ENCODE measurements at places on chromosomes 2 and 18. TPM values are rescaled to one million over a fixed set of nuclear protein-coding genes. Genes with fewer than 3 reads are reported as not detected.

Gene ADD2
- total RNA-seq = 1.2 TPM

Gene IL1F10
- total RNA-seq = not detected

Gene ALKAL2
- not detected for total RNA-seq

Gene GPBAR1
- total RNA-seq = 0.72 TPM

Gene C2orf80
- total RNA-seq = not detected

Gene KIAA2012
- not detected for total RNA-seq

Gene ASAP2
- total RNA-seq = 0.15 TPM

Gene KLHL30
- not detected for total RNA-seq

Gene FAM228B
- 6.0 TPM for total RNA-seq

- H3K27me3 ChIP-seq = no peaks in the 10 kb centered on the region
- no peak for DNase-seq
- no peak overlapping the region for H3K27ac ChIP-seq
- no peaks in the 10 kb centered on the region for H3K36me3 ChIP-seq
- H3K4me1 ChIP-seq = no peaks in the 10 kb centered on the region
Measured at GRCh38 chr2:1900732-1901131, 156.4 kb upstream of the PXDN start.

GRCh38 chr2:85536479-85536878 lies 2.5 kb upstream of the MAT2A start:
- no peak overlapping the region for H3K27ac ChIP-seq
- H3K4me1 ChIP-seq = peaks cover 25% of the 10 kb centered on the region
- no peaks in the 10 kb centered on the region for H3K27me3 ChIP-seq
- DNase-seq = no peak

GRCh38 chr2:161321944-161322648 lies 13.9 kb downstream of the PSMD14 start:
- no peaks in the 10 kb centered on the region for H3K27me3 ChIP-seq
- H3K27ac ChIP-seq = no peak overlapping the region
- H3K36me3 ChIP-seq = no peaks in the 10 kb centered on the region
- no peaks in the 10 kb centered on the region for H3K4me1 ChIP-seq

- no peak overlapping the region for H3K27ac ChIP-seq
- no peaks in the 10 kb centered on the region for H3K36me3 ChIP-seq
- no peaks in the 10 kb centered on the region for H3K4me1 ChIP-seq
Measured at GRCh38 chr2:164920430-164920829, 34.9 kb downstream of the SLC38A11 start.

DNA sequence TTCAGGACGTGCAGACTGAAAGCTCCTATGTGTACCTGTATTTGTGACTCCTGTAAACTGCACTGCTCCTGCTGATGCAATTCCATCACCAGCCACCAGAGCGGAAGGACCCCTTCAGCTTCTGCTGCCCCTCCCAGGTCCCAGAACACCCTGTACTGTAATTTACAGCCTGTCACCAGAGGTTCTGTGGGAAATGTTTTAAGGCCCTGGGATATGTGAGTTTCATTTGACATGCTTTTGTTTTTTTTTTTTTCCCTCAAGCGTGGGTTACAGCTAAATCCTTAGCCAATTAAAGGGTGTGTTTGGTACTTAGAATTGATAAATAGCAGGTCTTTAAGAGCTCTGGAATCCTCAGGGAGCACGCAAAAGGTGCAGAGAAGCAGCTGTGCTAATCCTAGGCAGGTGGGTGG lies 79.4 kb downstream of the KCTD1 start:
- no peak overlapping the region for H3K27ac ChIP-seq
- no peak for DNase-seq
- H3K27me3 ChIP-seq = no peaks in the 10 kb centered on the region
- H3K4me3 ChIP-seq = no peak overlapping the region

GRCh38 chr18:44356566-44357157 lies 324.0 kb upstream of the SETBP1 start:
- no peak overlapping the region for H3K4me3 ChIP-seq
- no peak for DNase-seq
- H3K4me1 ChIP-seq = no peaks in the 10 kb centered on the region
- no peak overlapping the region for H3K27ac ChIP-seq
- H3K36me3 ChIP-seq = no peaks in the 10 kb centered on the region

DNA sequence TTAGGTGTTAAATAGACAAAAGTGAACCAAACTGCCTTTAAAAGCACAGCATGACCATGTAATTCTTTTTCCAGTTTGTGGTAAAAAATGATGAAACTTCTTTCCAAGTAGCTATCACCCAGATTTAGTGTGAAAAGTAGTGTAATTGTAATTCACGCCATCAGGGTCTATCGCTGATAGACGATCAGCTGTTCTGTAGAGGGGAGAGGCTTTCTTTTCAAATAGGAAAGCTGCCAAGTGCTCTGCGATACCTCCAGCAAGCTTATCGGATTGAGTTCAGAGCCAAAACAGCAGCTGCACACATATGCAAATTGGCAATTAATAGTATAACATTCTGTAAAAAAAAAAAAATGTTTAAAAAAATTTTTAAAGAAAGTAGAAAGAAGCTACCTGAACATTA lies 61.9 kb upstream of the PSMD14 start:
- H3K4me3 ChIP-seq = no peak overlapping the region
- no peaks in the 10 kb centered on the region for H3K27me3 ChIP-seq
- H3K36me3 ChIP-seq = no peaks in the 10 kb centered on the region
- DNase-seq = no peak
- no peak overlapping the region for H3K27ac ChIP-seq

DNA sequence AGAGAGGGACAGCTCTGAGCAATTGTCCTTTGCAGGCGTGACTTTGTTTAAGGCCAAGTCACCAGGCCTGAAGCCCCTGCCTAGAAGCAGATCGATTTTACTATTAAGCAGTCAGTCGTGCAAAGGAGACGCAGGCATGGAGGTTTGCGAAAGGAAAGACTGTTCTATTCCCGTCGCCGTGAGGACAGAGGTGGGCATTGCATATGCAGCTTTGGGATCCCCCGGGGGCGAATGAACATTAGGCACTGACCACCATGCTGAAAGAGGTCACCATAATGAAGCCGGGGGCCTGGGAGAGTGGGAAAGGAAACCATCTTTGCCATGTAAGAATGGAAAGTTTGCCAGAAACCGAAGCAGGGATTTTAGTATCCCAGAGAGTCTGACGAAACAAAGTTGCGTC lies 231.6 kb downstream of the BCL11A start:
- no peak for DNase-seq
- no peaks in the 10 kb centered on the region for H3K36me3 ChIP-seq
- H3K4me1 ChIP-seq = no peaks in the 10 kb centered on the region
- no peaks in the 10 kb centered on the region for H3K27me3 ChIP-seq

DNA sequence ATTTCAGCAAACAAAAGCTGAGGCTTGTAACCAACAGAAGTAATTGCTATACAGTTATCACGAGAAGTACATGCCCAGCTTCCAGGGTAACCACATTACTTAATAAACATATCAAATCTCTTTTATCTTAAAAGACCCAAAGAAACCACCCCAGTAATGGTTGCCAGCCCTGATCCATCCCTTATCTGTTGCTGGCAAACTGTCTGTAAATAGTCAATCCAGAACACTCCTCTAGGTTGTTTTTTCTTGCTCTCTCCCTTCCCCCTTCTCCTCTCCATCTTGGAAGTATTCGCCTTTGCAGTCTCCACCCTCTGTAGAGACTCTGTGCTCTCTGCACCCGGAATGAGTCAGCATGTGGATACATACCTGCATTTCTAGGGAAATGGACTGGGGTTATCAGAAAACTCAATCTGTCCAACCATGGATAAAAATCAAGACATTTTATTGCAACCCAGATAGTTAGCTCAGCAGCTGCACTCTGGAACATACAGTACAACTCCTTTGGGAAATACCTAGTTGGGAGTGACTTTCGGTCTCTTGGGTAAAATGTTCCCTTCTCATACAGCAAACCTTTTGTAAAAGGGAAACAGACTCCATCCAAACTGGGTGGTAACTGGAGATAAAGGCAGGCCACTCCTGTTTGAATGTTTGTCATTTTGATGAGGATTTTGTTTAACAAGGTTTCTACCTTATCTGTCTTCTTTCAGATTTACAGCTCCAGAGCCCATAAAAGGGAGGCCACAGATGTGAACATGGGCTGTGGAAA lies 123.5 kb upstream of the FOSL2 start:
- H3K4me1 ChIP-seq = peaks cover 10% of the 10 kb centered on the region
- no peaks in the 10 kb centered on the region for H3K36me3 ChIP-seq
- no peak overlapping the region for H3K4me3 ChIP-seq
- H3K27ac ChIP-seq = no peak overlapping the region
- no peak for DNase-seq

DNA sequence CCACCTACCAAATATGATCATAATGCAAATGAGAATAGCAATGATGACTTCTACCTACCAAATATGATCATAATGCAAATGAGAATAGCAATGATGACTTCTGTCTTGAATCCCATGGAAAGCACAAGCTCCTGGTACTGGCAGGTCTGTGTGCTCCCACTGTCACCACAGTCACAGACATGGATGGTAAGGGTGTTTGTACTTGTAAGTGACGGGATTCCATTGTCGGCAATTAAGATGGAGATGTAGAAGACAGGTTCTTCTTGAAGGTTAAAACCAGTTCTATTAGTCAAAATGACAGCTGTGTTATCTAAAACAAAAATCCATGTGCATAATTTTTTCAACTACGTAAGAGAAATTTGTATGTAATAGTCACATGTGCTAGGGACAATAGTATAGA lies 95.0 kb downstream of the CDH19 start:
- H3K27ac ChIP-seq = no peak overlapping the region
- no peaks in the 10 kb centered on the region for H3K36me3 ChIP-seq
- DNase-seq = no peak
- H3K4me3 ChIP-seq = no peak overlapping the region
- H3K27me3 ChIP-seq = no peaks in the 10 kb centered on the region

GRCh38 chr2:68684197-68684596 lies 40.8 kb downstream of the PROKR1 start:
- H3K36me3 ChIP-seq = no peaks in the 10 kb centered on the region
- H3K27me3 ChIP-seq = no peaks in the 10 kb centered on the region
- H3K27ac ChIP-seq = no peak overlapping the region
- H3K4me3 ChIP-seq = no peak overlapping the region
- no peaks in the 10 kb centered on the region for H3K4me1 ChIP-seq

DNA sequence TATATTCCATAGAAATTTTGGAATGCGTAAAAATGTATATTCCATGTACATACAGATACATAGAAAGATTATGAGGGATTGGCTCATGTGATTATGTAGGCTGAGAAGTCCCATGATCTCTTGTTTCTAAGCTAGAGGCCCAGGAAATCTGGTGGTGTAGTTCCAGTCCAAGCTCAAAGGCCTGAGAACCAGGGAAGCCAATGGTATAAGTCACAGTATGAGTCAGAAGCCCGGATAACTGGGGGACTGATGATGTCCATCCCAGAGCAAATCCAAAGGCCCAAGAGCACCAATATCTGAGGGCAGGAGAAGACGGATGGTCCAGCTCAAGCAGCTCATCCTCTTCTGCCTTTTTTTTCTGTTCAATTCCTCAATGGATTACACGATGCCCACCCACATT lies 385.0 kb upstream of the KLHL29 start:
- H3K4me3 ChIP-seq = no peak overlapping the region
- no peaks in the 10 kb centered on the region for H3K36me3 ChIP-seq
- no peak for DNase-seq

DNA sequence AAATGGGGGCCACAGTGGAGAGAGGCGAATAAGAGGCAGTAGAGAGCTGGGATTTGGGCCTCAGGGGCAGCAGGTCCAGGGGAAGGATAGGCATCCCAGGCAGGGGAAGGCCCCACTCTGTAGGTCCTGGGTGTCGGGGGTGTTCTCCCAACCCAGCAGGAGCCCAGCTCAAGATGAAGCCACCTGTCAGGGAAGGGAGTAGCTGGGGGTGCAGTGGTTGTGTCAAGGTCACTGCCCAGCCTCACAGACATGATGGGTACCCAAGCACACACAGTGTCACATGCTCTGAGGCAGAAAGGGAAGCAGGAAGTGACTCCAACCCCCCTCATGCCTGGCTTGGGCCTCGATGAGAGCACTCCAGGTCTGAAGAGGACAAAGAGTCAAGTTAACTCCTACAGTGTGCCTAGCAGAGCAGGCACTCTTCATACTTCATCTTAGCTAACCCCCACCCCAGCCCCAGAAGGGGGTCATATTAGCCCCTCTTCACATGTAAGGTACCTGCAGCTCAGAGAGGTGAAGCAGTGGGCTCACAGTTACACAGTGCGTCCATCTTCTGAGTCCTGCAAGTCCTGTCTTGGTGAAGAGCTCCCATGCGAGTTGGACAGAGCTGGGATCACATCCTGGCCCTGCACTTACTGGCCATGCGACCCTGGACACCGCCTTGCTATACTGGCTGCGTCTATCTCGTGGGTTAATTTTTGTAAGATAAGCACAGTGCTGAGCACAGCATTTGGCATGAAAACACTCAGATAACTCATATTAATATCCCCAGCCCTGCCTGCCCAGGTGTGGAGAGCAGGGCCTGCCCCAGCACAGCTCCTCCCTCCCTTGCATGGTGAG lies 72.6 kb upstream of the DAPL1 start:
- H3K36me3 ChIP-seq = no peaks in the 10 kb centered on the region
- H3K4me1 ChIP-seq = no peaks in the 10 kb centered on the region
- no peaks in the 10 kb centered on the region for H3K27me3 ChIP-seq
- no peak for DNase-seq
- no peak overlapping the region for H3K4me3 ChIP-seq
- no peak overlapping the region for H3K27ac ChIP-seq

DNA sequence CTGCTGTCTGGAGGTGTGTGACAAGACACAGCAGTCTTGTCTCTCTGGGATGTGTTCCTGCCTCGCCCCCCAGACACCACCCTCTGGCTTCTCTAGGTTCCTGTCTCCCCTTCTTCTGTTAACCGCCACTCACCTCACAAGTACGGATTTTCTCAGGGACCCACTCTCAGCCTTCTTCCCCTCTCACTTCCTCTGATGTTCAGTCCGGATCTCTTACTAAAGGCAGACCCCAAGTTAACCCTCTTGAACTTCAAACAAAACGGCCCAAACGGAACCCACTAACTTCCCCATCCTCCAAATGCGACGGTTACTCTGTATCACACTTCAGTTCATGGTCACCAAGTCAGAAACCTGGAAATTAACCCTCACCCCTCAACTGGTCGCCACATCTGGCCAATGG lies 32.0 kb downstream of the B4GALT6 start:
- H3K27me3 ChIP-seq = no peaks in the 10 kb centered on the region
- no peaks in the 10 kb centered on the region for H3K36me3 ChIP-seq
- no peak overlapping the region for H3K27ac ChIP-seq
- no peaks in the 10 kb centered on the region for H3K4me1 ChIP-seq
- H3K4me3 ChIP-seq = no peak overlapping the region

- no peaks in the 10 kb centered on the region for H3K27me3 ChIP-seq
- H3K27ac ChIP-seq = no peak overlapping the region
- no peak overlapping the region for H3K4me3 ChIP-seq
- DNase-seq = no peak
- no peaks in the 10 kb centered on the region for H3K4me1 ChIP-seq
Measured at GRCh38 chr18:79637181-79637920, 42.3 kb upstream of the CTDP1 start.

DNA sequence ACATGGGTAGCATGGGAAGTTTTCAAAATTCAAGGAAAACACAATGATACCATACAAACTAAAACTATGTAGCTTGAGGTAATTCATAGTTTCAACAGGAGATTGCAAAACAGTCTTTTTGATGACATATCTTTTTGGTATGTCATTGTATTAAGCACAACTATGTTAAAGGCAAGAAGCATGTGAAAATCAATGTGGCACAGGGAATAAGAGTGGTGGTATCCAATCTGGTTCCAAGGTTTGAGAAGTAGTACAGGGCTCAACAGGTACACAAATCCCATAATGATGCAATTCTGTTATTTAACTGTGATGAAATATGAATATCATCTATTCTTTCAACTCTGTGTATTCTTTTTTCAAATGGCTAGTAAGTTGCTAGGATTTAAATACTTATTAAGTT lies 16.4 kb upstream of the DLX2 start:
- H3K36me3 ChIP-seq = no peaks in the 10 kb centered on the region
- no peaks in the 10 kb centered on the region for H3K4me1 ChIP-seq
- H3K27me3 ChIP-seq = no peaks in the 10 kb centered on the region
- no peak for DNase-seq
- H3K4me3 ChIP-seq = no peak overlapping the region

Measured in CD8-positive, alpha-beta memory T cell (primary cell).